ENCODE measurements at places on chromosomes 7 and 10. TPM values are rescaled to one million over a fixed set of nuclear protein-coding genes. Genes with fewer than 3 reads are reported as not detected.

The ASL gene
- total RNA-seq: 33.1 TPM

The NPSR1 gene
- total RNA-seq: not detected

The CBX3 gene
- total RNA-seq: 223 TPM

The LRMDA gene
- not detected for total RNA-seq

The ANKRD1 gene
- not detected for total RNA-seq

The CH25H gene
- total RNA-seq: not detected

The SPDYE11 gene
- total RNA-seq: not detected

The PLPP4 gene
- total RNA-seq: not detected

The FRMPD2 gene
- total RNA-seq: not detected

The MEIG1 gene
- total RNA-seq: 0.70 TPM

The CASTOR2 gene
- 3.7 TPM for total RNA-seq

The NPFFR1 gene
- total RNA-seq: not detected

The TSPAN33 gene
- 3.0 TPM for total RNA-seq

The STAM gene
- 20.3 TPM for total RNA-seq

The BMPR1A gene
- total RNA-seq: 9.6 TPM

The SEMA3C gene
- not detected for total RNA-seq

The PARG gene
- 28.6 TPM for total RNA-seq

The KIF20B gene
- total RNA-seq: 71.6 TPM

The NT5C2 gene
- 77.0 TPM for total RNA-seq

The SLC18A2 gene
- 0.09 TPM for total RNA-seq

The NPC1L1 gene
- not detected for total RNA-seq

The TMEM213 gene
- not detected for total RNA-seq

The HEPACAM2 gene
- total RNA-seq: not detected

The ARHGAP22 gene
- not detected for total RNA-seq

The AKR1C8 gene
- total RNA-seq: 0.23 TPM

The TMEM225B gene
- 2.4 TPM for total RNA-seq

The DRGX gene
- total RNA-seq: not detected

The GIMAP7 gene
- 191 TPM for total RNA-seq

The HOXA5 gene
- total RNA-seq: not detected

The AGBL3 gene
- total RNA-seq: 1.6 TPM

The C7orf57 gene
- total RNA-seq: 0.11 TPM

The FIS1 gene
- total RNA-seq: 113 TPM

The FAM25C gene
- total RNA-seq: not detected

The AKR1C4 gene
- not detected for total RNA-seq

The PRKAR2B gene
- total RNA-seq: 0.25 TPM

The FBXL13 gene
- total RNA-seq: not detected

The PRLHR gene
- not detected for total RNA-seq

The ASB4 gene
- not detected for total RNA-seq

The MEST gene
- total RNA-seq: 2.6 TPM

The SPDYE2B gene
- not detected for total RNA-seq

The NEBL gene
- not detected for total RNA-seq

All from T-helper 2 cell treated with Interferon-gamma antibody and Interleukin-4, amounts not matched to agents 100 ng/mL and 5 ng/mL, for 36 hours (primary cell).